ENCODE measurements at places on chromosomes 1 and 21. TPM values are rescaled to one million over a fixed set of nuclear protein-coding genes. Genes with fewer than 3 reads are reported as not detected.

GRCh38 chr1:181251001-181251712, 162.7 kb downstream of the IER5 start:
- DNase-seq = no peak

DNA sequence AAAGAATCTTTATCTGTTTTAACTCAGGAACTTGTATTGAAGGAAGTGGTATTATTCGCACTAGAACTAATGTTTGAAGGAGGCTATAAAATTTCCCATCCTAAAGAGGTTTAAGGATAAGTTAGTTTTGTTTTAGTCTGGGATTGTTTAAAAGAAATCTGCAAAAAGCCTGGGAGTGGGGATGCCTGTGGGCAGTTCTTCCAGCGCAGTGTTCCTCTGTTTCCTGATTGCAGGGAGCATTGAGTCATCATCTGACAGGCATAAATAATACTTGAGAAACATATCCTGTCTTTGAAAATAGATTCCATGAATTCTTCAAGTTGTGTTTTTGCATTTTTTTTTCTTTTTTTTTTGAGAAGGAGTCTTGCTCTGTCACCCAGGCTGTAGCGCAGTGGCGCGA, 350.8 kb upstream of the PTBP2 start:
- DNase-seq = no peak

DNA sequence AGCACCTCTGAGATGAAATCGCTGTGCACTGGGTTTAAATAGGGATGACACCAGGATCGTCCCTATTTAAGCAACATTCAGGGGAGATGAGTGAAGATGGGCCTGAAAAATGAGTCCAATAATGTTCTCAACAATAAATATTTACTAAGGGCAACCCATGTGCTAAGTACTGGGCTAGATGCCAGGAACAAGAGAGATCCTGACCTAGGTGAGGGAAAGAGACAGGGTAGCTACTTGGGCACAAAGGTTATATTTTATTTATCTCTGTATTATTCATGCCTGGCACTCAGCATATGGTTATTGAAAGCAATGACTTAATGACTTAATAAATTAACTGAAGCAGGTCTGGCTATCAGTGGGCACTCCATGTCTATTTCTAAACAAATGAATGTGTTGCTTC, 27.4 kb upstream of the AVPR1B start:
- no peak for DNase-seq

- DNase-seq = no peak
These were observed 38.6 kb downstream of the NSL1 start for GRCh38 chr1:212752934-212753497.

GRCh38 chr1:28144203-28145135, 32.0 kb downstream of the PTAFR start:
- DNase-seq = no peak

DNA sequence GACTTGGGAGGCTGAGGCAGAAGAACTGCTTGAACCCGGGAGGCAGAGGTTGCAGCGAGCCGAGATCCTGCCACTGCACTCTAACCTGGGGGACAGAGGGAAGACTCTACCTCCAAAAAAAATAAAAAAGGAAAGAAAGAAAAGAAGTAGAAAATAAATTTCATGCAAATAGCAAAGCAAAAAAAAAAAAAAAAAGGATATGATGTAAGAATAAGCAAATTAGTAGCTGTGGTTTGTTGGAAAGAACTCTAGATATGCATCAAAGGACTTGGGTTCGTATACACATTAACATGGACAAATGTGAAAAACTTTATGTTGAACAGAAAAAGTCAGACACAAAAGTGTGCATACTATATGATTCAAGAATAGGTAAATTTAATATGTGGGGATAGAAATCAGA, 11.9 kb downstream of the WASF2 start:
- DNase-seq = no peak

- DNase-seq = no peak
These were observed 22.1 kb downstream of the TRIM67 start for GRCh38 chr1:231183639-231184590.

DNA sequence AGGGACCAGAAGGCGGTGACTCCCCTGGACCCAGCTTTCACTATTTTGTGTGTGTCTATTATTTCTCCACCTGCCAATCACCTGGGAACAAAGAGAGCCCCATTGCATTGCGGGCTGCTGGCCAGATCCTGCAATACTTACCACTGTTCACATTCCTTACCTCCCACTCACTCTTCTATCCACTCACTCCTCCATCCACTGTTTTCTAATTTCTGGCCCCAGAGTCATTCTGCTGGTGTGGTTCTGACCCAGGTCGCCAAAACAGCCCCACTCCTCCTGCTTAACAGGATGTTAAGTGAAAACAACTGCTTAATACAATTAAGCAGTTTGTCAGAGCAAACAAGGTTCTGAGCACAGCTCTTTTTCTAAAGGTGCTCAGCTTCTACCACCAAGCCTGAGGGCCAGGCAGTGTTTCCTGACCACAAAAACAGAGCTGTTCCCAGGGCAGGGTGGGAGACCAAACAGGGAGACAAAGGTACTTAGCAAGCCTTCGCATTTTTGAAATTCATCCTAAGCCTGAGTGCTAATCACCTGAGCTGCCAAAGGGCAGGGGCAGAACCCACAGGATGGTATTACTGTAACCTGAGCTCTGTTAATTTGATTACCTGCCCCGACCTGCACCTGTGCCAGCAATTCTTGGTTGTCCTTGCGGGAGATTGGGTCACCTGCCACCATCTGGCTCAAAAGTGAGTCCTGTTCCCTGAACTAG, 38.5 kb upstream of the EFCAB14 start:
- peak; percentile 81 for DNase-seq

DNA sequence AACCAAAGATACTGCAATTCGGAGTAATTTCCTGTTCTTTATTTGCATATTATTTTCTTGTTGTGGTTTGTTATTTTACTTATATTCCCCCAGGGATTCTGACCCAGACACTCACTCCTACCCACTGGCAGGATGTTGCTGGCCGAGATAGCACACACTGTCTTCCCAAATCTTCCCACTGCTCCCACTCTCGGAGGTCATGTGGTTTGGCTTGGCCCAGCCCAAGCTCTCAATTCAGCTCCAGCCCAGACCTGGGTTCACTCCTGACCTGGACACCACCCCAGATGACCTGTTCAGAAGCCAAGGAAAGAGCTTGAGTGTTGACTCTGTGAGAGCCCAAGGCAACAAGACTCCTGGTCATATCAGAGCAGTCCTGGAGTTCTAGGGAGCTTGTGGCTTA, 1.2 kb upstream of the FAM43B start:
- DNase-seq = no peak

- DNase-seq = no peak
These were observed 80.1 kb upstream of the CD34 start for GRCh38 chr1:207990876-207991582.

- no peak for DNase-seq
These were observed 50.7 kb downstream of the VAV3 start for GRCh38 chr1:107914119-107914765.

DNA sequence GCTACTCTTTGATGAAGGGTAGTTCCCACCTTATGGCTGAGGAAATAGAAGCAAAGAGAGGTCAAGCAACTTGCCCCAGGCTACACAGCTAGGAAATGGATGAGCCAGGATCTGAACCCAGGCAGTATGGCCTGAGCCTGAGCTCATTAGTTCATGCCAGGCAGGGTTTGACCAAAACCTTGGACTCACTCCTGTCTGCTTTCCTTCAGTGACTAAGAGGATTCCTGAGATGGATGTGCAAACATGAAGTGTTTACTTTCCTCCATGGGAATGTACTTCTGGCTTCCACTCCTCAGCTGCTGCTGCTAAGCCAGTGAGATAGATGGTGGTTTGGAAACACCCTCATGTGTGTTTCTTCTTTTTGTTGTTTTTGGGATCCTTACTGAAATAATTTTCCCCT, 35.1 kb upstream of the ERRFI1 start:
- no peak for DNase-seq

- DNase-seq = no peak
These were observed 74.1 kb upstream of the AKT3 start for GRCh38 chr1:243924188-243924587.

DNA sequence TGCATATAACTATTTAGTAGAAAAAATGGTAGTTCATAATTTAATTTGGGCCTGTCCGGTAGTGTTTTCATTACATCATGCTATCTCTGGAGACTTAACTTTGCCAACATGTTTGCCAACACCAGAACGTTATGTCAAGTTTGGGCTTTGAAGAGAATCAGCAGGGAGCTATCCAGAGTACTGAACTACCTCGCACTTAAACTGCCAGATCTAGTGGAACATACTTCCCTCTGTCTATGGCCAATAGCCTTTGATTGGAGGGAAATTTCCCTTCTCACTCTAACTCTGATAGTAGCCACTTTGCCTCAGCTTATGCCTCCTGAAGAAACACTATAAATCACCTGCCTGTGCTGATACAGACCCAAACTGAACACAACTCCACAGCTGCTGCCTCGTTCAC, 10.0 kb downstream of the LRRC53 start:
- DNase-seq = no peak

- DNase-seq = peak; percentile 72
These were observed 618 bp downstream of the CLCC1 start for GRCh38 chr1:108962681-108963051.

GRCh38 chr1:206933333-206933945, 11.7 kb upstream of the FCMR start:
- DNase-seq = peak; percentile 74

DNA sequence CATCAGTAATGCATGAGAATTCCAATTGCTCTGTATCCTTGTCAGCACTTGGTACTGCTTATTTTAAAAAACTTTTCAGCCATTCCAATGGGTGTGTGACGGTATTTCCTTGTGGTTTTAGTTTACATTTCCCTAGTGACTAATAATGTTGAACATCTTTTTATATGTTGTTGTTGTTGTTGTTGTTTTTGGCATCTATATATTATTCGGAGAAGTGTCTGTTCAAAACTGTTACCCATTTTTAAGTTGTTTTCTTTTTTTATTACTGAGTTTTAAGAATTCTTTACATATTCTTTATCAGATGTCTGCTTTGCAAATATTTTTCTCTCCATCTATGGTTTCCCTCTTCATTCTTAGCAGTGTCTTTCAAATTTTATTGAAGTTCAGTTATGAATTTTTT, 231.1 kb upstream of the POU3F1 start:
- no peak for DNase-seq

- DNase-seq = no peak
These were observed 31.0 kb downstream of the AGO4 start for GRCh38 chr1:35838693-35839245.

GRCh38 chr1:221439008-221439746, 302.7 kb downstream of the DUSP10 start:
- no peak for DNase-seq

- DNase-seq = no peak
These were observed 184.4 kb downstream of the COQ8A start for GRCh38 chr1:227124473-227124872.

DNA sequence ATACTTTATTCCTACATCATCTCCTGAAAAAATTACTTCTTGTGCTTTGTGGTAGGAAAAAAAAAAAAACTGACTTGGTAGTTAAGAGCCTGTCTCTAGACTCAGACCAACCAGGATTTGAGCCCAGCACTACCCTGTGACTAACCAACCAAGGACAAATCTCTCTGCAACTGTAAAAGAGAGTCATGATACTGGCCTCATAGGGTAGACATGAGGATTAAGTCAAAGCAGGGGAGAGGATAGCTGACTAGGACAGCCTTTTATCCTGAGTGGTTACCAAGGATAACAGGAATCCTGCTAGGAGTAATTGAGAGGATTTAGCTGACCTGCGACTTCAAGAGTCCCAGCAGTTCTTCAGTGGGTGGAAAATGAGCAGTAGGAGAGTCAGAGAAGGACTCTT, 112.8 kb downstream of the C1orf21 start:
- no peak for DNase-seq

- DNase-seq = no peak
These were observed 9.6 kb upstream of the LRP8 start for GRCh38 chr1:53337499-53337898.

DNA sequence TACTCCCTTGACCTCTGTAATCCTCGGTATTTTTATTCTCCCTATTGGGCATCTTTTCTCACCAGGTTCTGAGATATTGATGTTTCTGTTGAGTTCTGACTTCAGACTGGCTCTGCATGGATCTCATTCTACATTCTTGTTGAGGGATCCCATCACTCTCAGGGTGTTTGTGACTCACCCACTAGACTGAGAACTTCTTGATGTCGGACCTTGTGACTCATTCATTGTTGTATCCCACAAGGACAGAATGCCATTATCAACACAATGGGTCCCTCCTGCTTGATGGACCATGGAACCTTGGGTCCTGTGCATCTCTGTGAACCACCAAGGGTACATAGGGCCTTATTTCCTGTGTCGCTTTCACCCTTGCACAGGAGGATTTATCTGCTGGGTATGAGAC, 174.1 kb downstream of the PBX1 start:
- DNase-seq = no peak

- DNase-seq = no peak
These were observed 40.2 kb downstream of the PRMT6 start for GRCh38 chr1:107096690-107097089.

GRCh38 chr1:223747838-223748335, 35.5 kb downstream of the CAPN2 start:
- no peak for DNase-seq

GRCh38 chr1:153539395-153540093, 1.2 kb downstream of the S100A5 start:
- DNase-seq = peak; percentile 33

GRCh38 chr1:236685205-236685916, 938 bp upstream of the ACTN2 start:
- no peak for DNase-seq

- no peak for DNase-seq
These were observed 37.5 kb upstream of the PLA2G2C start for GRCh38 chr1:20223551-20224419.

DNA sequence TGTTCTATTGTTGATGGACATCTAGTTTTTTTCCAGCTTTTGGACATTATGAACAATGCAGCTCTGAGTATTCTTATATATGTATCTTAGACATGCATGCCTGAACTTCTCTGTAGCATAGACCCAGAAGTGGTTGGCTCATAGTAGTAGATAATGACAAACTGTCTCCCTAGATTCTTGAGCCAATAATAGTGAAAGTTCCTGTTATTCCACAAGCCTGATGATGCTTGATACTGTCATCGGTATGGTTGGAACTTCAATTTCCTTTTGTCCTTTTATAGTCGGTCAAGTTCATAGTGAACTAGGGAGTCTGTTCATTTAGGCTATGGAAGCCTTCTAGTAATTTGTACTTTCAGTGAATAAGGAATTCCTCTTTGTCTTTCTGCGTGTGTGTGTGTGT, 56.8 kb downstream of the MTR start:
- DNase-seq = no peak

DNA sequence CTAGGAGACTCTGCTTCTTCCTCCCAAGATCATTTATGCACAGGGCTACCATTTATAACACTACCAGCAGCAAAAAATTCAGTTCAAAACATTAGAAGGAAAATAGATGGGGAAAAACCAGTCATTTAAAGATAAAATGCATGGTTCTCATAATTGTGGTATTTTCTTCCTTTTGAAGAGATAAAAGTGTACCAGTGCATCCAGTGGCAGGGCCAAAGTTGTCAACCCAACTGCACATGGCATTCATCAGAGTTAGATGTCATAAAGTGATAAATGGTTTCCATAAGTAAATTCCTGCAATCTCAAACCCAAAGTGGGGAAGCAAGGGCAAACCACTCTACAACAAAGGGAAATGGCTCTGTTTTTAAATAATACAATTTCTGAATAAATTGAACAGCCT, 119.1 kb upstream of the DMRTA2 start:
- DNase-seq = no peak

CD52 gene
- total RNA-seq = 348 TPM

AQP10 gene
- total RNA-seq = 0.64 TPM

KCTD3 gene
- 26.9 TPM for total RNA-seq

TBX19 gene
- 3.5 TPM for total RNA-seq

ARID4B gene
- total RNA-seq = 38.7 TPM

SZRD1 gene
- 110 TPM for total RNA-seq

LCE1E gene
- not detected for total RNA-seq

SLC9A1 gene
- 62.4 TPM for total RNA-seq

AVPR1B gene
- not detected for total RNA-seq

GPR25 gene
- total RNA-seq = 0.32 TPM

NES gene
- 54.7 TPM for total RNA-seq
